Mesenchymal stem cell (in vitro differentiated cells and primary cell): ENCODE measurements at places on chromosomes 12 and 14.

GRCh38 chr12:47808050-47808449 is 11.7 kb downstream of the HDAC7 start:
- peak; percentile 84 for DNase-seq

- no peak for DNase-seq
These were observed 254.7 kb downstream of the EGLN3 start for GRCh38 chr14:33696165-33696564.

DNA sequence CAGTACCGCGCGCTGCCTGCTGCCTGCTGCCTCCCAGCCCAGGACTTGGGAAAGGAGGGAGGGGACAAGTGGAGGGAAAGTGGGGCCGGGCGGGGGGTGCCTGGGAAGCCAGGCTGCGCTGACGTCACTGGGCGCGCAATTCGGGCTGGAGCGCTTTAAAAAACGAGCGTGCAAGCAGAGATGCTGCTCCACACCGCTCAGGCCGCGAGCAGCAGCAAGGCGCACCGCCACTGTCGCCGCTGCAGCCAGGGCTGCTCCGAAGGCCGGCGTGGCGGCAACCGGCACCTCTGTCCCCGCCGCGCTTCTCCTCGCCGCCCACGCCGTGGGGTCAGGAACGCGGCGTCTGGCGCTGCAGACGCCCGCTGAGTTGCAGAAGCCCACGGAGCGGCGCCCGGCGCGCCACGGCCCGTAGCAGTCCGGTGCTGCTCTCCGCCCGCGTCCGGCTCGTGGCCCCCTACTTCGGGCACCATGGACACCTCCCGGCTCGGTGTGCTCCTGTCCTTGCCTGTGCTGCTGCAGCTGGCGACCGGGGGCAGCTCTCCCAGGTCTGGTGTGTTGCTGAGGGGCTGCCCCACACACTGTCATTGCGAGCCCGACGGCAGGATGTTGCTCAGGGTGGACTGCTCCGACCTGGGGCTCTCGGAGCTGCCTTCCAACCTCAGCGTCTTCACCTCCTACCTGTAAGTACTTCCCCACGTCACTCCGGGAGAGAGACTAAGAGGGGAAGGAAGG is at the start of gene LGR5:
Gene LGR5 (plus strand): TSS at position 186 of the 732 bp plus-strand sequence. CDS start 283 bp downstream, at position 469.
- DNase-seq, result peak; percentile 39

GRCh38 chr14:39827901-39828655 is 395.8 kb upstream of the FBXO33 start:
- DNase-seq, result no peak

DNA sequence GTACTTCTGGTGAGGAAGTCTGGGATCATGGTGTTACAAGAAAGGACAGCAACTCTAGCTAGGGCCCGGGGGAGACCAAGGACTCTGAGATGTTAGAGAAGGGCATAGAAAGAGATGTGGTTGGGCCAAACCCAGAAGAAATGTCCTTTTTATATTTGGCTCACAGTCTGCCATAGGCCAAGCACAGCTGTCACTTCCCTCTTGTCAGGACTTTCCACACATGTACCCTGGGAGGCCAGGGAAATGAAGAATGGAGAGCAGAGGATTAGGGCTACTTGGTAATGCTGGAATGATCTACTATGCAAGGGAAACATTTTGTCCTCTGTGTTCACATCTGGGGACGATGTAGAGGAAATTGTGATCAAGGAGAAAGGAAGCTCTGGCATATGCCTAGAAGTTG is 9.2 kb downstream of the MYO1A start:
- no peak for DNase-seq

GRCh38 chr14:91866061-91866460 is 1.3 kb downstream of the TC2N start:
- DNase-seq, result peak; percentile 19

DNA sequence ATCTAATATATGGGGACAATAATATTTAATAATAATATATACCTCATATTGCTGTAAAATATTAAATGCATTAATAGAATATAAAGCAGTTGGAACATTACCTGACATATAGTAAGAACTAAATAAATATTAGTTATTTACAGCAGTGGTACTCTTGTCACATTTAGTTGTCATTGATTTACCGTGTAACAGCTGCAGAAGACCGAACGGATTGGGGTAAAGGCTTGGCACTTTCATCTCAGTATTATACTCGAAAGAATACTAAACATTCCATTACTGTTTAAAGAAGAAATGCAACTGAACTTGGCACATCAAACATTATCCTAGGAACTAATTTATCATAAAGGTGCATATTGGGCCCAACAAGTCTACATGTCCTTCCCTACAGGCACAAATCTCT is 61.1 kb downstream of the ITPR2 start:
- DNase-seq, result no peak

DNA sequence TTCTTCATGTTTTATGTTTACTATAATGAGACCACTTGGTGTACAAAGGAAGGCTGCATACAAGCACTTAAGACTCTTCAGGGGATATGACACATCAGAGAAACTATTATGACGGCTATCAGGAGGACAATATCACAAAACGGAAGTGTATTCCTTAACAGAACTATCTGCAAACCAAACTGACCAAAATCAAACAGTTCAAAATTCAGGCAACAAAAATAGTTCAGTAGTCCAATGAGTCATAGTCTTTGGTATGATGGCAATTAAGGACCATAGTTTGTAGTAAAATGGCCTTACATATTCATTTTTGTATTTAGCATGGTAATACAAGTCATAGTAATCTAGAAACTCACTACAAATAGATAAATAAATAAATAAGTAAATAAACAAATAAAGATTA is 1638.7 kb upstream of the SEL1L start:
- peak; percentile 40 for DNase-seq

DNA sequence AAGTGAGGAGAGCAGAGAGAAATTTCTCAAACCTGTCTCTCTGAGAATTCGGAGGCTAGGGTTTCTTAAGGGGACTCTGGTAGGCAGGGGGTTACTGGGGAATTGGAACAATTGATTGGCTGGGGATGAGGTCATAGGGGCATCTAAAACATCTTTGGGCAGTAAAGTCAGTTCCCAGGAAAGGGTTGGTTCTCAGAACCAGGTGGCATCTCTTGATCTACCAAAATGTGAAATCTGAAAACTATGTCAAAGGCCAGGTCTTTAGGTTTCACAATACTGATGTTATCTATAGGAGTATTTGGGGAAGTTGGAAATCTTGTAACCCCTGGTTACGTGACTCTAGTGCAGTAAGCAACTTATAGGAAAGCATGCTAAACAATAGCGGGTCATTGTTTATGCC is 6.9 kb downstream of the C12orf75 start:
- no peak for DNase-seq

DNA sequence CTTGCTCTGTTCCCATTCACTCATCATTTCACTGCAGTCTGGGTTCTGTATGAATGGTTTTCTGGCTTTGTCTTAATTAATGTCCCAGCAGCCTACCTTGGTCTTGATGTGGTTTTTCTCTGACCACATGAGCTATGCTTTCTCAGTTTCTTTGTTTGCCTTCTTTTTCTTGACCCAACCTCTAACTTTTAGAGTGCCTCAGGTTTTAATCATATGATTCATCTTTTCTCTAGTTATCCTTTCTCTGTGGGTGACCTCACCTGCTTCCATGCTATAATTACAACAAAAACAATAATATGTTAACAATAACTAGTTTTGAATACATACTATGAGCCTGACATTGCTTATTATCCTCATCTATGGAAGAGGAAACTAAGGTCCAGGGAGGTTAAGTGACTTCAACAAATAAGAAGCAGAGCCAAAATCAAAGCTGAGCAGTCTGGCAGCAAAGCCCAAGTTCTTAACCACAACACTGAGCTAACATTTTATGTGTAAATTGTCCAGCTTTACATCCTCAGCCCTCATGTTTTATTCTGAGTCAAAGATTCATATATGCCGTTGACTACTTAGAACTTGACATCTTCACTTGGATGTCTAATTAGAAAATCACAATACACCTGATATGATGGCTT is 4.7 kb upstream of the EPYC start:
- no peak for DNase-seq

DNA sequence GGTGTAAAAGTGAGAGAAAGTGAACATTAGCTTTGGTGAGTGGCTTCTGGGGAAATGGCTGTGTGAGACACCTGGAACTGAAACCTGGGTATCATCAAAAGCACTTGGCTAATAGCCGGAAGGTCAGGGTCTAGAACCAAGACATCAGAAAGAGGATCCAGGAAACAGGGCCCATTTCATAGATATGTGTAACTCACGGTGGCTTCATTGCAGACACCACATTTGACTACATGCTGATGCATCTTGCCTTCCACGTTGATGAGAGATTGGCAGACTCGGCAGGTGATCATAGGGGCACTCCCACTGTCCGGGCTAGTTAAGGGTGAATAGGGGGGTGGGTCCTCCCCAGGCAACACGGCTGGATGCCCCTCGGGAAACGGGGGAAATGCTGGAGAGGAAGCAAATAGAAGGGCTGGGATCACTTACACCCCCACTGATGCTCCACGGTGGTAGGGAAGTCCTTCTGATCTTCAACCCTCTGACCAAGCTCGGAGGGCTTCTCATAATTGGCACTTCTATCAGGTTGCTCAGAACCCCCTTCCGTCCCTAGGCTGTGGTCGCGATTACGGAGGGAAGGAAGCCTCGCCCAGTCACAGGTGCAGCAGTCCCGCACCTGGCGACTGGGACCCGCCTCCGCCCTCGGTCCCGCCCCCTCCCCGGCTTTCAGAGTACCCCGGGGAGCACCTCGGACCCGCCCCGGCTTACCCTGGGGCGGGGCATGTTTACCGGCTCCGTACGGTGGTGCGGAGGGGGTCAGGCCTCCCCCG is 593 bp downstream of the PIP4P1 start:
- DNase-seq, result no peak

GRCh38 chr12:20415028-20415427 is 46.7 kb downstream of the PDE3A start:
- DNase-seq, result peak; percentile 29

DNA sequence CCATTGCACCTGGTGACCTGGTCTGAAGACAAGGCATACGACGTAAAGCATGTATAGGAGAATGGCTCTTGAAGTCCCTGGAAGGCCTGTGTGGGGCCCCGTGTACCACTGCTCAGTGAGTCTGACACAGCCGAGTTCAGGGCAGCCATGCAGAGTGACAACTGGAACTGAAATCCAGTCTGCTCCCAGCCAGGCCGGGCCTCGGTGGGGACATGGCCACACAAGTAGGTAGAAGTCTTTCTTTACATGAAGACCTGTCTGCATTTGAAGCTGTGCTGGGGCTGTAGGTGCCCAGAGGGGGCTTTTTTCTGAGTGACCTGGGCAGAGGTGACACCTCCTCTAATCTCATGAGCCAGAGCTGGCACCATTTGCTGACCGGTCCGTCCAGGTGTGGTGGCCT is 35.7 kb downstream of the ADGRD1 start:
- no peak for DNase-seq

GRCh38 chr12:81542065-81543010 is 216.8 kb downstream of the PPFIA2 start:
- DNase-seq, result peak; percentile 11
